T-cell (primary cell): ENCODE measurements at places on chromosomes 12 and 14.

DNA sequence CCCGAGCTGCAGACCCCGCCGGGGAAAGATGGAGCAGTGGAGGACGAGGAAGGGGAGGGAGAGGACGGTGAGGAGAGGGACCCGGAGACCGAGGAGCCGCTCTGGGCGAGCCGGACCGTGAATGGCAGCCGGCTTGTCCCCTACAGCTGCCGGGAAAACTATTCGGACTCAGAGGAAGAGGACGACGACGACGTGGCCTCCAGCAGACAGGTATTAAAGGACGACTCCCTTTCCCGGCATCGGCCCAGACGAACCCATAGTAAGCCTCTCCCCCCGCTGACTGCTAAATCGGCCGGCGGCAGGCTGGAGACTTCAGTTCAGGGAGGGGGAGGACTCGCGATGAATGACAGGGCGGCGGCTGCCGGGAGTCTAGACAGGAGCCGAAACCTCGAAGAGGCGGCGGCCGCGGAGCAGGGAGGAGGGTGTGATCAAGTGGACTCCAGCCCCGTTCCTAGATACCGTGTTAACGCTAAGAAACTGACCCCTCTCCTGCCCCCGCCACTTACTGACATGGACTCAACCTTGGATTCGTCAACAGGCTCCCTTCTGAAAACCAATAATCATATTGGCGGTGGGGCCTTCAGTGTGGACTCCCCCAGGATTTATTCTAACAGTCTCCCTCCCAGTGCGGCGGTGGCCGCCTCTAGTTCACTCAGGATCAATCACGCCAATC, 962 bp downstream of the LEMD3 start:
- DNase-seq = peak; percentile 33

DNA sequence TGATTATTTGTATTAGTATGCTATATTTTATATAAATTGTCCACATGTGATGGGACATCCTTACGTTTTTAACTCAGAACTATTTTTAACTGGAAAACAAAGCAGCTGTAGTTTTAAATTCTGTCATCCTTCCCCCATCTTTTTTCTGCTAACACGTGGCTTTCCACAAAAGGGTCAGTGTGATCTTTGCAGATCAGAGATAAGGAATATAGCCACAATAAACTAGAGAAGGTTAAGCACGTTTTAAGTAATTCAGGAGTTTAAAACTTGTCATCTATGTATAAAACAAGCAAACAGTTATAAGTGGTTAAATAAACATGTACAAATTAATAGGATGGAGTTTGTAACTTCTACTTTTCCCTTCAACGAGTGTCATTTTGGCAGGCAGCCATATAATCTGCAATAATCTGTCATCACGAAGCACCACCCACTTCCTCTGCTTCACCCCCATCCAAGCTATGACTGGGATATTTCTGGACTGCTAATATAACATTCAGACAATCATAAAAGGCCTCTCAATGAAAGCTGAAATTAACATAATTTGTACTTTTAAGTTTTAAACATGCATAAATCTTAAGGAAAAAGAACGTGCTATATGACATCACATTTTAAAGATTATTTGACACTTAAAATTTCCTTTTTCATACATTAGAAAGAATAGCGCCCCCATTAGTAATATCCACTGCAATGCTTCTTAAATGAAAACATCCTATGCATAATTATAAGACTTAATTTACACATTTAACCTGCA, 15.3 kb downstream of the TAOK3 start:
- peak; percentile 54 for DNase-seq

GRCh38 chr12:11677752-11678151, 28.3 kb downstream of the ETV6 start:
- no peak for DNase-seq

DNA sequence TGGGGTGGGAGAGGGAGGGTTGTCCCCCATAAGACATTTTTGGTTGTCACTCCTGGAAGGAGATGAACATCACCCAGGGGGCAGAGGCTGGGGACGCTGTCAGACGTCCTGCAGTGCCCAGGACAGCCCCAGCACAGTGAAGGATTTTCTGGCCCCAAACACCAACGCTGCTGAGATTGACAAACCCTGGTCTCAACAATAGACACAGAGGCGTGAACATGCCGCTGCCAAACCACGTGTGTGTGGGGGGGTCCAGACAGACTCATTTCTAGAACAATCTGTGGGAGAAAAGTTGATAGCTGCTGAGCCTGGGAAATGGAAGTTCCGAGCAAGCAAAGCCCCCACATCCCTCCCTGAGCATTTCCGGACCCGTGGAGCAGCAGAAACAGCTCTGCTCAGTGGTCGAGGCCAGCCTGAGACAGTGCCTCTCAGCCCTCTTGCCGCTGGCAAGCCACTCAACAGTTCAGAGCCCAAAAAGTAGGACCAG, 43.8 kb upstream of the CLMN start:
- no peak for DNase-seq

DNA sequence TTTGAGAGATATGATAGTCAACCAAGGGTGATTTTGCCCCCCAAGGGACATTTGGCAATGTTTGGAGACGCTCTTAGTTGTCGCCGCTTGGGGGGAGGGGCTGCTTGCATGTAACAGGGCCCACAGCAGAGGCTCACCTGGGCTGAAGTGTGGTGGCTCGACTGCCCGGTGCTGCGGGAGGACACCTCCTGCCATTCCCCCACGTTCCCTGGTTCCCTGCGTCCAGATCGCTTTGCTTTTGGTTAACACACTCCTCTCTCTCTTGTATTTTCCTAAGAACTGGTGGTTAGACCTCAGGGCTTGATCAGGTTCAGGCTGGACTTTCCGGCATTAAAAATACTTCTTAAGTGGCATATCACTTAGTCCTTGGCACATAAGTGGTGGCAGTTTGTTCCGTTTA, 18.9 kb downstream of the PPP2R5C start:
- DNase-seq = no peak

- no peak for DNase-seq
These were observed 50.5 kb downstream of the ATF7 start for GRCh38 chr12:53575502-53576249.

- no peak for DNase-seq
These were observed 818.6 kb upstream of the MGAT4C start for GRCh38 chr12:87074781-87075180.

DNA sequence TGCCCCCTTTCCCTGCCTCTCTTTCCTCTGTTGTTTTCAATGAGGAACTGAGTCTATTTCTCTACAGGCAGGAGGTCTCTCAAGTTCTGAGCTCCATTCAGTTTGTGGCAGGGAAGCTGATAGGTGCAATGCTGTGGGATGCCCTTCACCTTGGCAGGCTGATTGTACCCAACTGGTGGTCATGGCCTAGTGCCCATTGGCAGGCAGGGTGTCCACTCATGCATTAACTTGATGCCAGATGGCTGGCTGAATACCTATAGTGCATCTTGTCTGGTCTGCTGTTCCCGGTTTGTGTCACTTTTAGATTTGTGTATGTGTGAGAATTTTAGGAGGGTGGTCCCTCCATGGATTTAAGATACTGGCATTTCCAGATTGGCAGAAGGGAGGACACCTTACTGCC, 20.0 kb upstream of the ITGA5 start:
- no peak for DNase-seq

- no peak for DNase-seq
These were observed 5.8 kb downstream of the CCNB1IP1 start for GRCh38 chr14:20327005-20327869.

DNA sequence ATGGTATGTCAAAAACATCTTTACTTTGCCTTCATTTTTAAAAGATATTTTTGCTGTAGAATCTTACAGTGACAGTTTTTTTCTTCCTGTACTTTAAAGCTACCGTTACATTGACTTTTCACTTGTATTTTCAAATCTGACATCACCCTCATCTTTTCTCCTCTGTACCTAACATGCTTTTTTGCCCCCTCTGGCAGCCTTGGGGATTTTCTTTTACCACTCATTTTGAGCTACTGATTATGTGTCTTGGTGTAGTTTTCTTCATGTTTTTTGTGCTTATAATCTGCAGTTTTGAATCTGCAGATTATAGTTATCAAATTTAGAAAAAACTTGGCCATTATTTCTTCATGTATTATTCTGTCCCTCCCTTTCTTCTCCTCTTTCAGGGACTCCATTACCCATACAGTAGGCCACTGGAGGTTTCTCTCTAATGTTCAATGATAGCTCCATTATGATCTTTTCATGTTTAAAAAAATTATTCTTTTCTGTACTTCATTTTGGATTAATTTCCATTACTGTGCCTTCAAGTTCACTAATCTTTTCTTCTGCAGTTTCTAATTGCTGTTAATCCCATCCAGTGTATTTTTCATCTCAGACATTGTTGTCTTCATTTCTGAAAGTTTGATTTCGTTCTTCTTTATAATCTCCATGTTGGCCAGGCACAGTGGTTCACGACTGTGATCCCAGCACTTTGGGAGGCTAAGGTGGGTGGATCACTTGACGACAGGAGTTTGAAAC, 70.0 kb downstream of the ACADS start:
- no peak for DNase-seq

DNA sequence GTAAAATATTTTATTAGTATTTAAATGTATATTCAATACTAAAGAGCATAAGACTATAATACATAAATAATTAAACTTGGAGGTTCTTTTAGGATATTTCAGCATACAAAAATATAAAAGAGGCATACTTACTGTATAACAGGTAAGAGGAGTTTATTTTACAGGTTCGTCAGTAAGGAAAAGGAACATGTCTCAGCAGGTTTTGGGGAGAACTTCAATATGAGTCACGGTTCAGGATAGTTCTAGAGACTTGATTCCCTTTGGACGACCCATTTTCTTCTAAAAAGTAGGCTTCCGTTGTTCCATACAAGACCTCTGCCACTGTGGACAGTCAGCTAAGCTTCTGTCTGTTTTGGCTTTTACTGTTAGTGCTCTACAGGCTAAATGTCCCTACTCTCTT, 181.1 kb downstream of the ALX1 start:
- no peak for DNase-seq

- DNase-seq = no peak
These were observed 12.3 kb upstream of the GLT1D1 start for GRCh38 chr12:128840862-128841468.

DNA sequence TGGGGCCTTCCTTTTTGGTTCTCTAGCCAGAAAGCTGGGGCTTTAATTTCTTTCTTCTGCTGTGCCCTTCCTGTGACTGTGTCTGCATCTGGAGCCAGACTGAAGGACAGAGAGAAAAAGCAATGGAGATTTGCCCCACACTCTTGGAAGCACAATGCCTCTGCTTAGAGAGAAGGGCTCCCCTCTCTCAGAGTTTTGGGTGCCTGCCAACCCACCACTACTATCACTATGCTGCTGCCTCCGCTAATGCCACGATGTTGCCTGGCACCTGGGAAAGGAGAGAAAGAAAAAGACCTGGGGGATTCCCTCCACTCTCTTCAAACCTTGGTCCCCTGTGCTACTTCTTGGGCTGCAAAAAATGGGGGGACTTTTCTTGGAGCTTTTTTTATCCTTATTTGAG, 52.6 kb downstream of the TMEM260 start:
- no peak for DNase-seq

DNA sequence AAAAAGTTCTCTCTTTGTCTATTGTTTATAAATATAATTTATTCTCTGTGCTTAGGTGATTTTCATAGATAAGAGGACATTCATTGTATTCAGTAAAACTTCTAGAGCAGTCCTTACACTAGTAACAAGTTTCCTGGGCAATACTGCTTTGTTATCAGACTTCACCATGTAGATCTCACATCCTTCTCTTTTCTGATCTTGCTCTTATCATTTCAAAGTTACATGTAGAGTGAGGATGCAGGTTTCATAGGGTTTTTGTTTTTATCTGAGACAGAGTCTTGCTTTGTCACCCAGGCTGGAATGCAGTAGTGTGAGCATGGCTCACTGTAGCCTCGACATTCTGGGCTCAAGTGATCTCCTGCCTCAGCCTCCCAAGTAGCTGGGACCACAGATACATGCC, 789.5 kb downstream of the DIO2 start:
- no peak for DNase-seq

- no peak for DNase-seq
These were observed 23.0 kb upstream of the REP15 start for GRCh38 chr12:27673101-27673718.

GRCh38 chr14:65345266-65345665, 67.3 kb upstream of the FUT8 start:
- DNase-seq = no peak

GRCh38 chr12:32496946-32497345, 97.6 kb downstream of the FGD4 start:
- DNase-seq = no peak

GRCh38 chr14:99549684-99550083, 54.3 kb downstream of the CCDC85C start:
- DNase-seq = no peak

DNA sequence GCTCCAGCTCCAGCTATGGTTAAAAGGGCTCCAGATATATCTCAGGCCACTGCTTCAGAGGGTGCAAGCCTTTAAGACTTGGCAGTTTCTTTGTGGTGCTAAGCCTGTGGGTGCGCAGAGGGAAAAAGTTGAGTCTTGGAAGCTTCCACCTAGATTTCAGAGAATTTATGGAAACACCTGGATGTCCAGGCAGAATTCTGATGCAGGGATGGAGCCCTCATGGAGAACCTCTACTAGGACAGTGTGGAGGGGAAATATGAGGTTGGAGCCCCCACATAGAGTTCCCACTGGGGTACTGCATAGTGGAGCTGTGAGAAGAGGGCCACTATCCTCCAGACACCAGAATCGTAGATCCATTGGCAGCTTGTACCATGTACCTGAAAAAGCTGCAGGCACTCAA, 69.9 kb downstream of the SDR9C7 start:
- no peak for DNase-seq

DNA sequence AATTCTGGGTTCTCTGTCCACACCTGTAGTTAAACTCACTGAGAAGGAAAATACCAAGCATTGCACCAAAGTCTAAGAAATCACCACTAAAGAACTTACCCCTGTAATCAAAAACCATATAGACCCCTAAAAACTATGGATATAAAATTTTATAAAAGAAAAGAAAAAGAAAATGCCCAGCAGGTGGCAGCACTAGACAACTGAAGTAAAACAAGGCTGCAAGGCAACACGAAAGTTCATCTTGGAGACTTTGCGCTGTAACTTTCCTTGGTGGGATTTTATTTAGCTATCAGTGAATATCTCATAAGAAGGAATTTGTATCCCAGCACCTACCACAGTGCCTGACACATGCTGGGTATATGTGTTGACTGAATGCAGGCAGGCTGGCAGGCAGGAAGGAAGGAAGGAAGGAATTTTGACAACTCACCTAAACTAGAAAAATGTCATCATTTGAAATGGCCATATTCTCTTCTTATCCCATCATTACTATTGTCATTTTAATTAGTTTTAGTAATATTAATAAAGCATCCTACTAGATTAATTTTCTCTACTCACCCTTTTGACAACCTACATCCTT, 68.2 kb upstream of the ETV6 start:
- DNase-seq = no peak

DNA sequence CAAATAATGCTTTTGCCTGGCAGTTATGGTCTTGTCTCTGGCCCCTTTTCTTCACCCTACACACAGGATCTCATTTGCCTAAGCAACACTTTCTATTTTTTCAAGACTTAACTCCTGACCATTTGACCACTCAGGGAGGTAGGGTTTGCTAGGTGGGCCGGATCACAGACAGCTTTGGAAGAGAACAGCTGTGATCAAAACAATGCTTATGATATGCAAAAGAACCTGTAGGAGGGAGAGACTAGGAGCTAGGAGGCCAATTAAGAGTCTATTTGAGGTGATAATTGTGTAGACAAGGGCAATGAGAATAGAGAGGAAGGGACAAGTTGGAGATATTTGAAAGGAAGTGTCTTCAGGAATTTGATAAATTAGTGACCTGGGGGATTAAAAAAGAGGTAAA, 12.3 kb upstream of the DACT1 start:
- no peak for DNase-seq
